ENCODE measurements at places on chromosomes 5 and 9. TPM values are rescaled to one million over a fixed set of nuclear protein-coding genes. Genes with fewer than 3 reads are reported as not detected.
A peak's percentile ranks its signal among the peaks of the same experiment; 100 is the strongest.

Gene LTC4S
- total RNA-seq, result 3.7 TPM

DNA sequence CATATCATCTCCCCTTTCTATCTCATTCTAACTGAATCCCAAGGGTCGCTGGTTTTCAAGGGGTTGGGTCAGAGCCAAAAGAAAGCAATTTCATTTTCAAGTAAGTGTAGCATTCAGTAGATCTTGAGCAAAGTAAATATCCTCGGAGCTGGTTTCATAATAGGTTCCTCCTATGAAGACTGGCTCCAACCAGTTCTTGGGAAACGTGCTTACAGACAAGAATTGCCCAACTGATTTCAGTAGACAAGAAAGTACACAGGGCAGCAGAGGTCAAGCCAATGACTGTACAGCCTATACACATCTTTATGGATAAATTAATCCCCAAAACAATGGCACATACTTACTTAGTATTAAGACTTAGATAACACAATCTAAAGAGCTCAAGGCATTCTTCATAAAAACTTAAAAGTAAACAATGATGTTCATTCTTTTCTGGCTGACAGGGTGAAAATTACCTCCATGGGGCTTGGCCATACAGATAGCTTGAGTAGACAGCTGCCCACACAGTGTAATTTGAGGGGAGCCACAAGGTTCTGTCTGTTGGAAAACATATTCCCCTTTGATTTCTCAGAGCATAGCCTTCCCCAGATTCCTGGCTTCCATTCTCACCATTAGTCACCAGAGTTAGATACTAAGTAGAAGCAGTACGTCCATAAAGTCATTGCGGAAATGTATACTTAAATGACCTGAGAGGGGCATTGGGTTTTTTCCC, 163.9 kb downstream of the ARRDC3 start:
- peak; percentile 22 for DNase-seq

Gene OR2V2
- total RNA-seq, result not detected

Gene C9orf50
- total RNA-seq, result 3.7 TPM

Gene RABGAP1
- total RNA-seq, result 113 TPM

DNA sequence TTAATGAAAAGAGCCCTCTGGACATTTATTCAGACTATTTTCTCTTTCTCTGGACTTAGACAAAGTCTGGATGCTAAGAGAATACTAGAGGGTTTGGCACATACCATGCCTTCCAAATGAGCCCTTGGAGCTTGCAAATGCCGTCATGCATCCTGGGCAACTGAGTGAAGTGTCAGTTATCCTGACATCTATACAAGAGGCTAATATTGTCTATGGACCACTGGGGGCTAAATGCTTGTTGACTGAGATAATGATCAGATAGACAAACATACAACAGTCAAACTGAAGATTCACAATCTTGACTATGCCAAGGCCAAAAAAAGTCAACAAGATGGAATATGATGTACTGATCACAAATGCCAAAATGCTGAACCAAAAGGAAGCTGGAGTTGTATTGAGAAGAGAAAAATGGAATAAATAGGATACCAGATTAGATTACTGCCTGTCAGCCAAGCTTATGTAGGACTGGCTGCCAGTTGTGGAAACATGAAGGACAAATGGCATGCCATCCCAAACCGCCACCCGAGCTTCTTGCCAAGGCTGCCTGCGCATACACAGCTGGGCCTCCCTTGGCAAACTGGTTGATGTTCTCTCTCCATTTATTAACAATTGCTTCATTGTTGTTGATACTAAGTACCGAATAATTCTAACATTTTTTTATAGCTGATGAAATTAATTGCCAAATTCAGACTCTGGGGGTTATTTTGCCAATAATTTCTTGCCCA, 240.1 kb upstream of the GRAMD2B start:
- DNase-seq, result peak; percentile 42

Gene SH3GL2
- total RNA-seq, result 9.6 TPM

- DNase-seq, result no peak
Measured at GRCh38 chr5:65625743-65626142, 916 bp downstream of the SHLD3 start.

Gene BARHL1
- total RNA-seq, result 0.31 TPM

- DNase-seq, result no peak
Measured at GRCh38 chr9:21615446-21615845, 133.3 kb upstream of the IFNE start.

DNA sequence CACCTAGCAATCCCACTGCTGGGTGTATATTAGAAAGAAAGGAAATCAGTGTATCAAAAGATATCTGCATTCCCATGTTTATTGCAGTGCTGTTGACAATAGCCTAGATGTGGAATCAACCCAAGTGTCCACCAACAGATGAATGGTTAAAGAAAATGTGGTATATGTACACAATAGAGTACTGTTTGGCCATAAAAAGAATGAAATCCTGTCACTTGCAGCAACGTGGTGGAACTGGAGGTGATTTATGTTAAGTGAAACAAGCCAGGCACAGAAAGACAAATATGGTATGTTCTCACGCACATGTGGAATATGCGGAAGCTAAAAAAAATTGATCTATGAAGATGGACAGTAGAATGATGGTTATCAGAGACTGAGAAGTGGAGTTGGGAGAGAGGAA, 221.6 kb upstream of the DAP start:
- no peak for DNase-seq

GRCh38 chr5:132498152-132498551, 7.6 kb upstream of the IRF1 start:
- DNase-seq, result no peak

GRCh38 chr9:113616621-113617496, 153.3 kb downstream of the RGS3 start:
- DNase-seq, result no peak

Gene RGMB
- total RNA-seq, result 41.2 TPM

- no peak for DNase-seq
Measured at GRCh38 chr9:131622523-131622922, 77.2 kb downstream of the PRRT1B start.

DNA sequence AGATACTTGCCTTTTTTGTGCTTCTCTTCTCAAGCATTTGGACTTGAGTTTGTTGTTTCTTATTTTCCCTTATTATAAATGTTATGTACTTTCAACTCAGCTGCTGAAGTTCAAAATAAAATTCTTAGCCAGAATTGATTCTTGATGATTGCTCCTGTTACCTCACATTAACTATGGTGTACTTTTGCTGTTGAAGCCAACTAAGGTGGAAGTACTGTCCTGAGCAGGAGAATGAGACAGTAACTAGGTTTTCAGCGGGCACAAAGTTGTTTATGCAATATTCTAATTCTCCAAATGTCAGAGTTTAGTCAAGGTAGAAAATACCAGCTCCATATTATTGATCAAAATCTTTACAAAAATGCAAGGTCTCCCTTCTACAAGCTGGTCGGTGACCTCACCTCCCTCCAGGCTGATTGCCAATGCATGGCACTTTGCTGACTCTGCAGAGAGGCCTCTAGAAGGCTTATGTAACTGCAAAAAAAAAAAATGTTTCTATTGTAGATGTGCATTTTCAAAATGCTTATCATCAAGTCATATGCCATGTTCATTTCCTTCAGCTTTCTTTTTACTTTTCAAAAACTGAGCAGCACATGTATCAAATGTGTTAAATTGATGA, 1783.5 kb upstream of the WWC1 start:
- peak; percentile 20 for DNase-seq

DNA sequence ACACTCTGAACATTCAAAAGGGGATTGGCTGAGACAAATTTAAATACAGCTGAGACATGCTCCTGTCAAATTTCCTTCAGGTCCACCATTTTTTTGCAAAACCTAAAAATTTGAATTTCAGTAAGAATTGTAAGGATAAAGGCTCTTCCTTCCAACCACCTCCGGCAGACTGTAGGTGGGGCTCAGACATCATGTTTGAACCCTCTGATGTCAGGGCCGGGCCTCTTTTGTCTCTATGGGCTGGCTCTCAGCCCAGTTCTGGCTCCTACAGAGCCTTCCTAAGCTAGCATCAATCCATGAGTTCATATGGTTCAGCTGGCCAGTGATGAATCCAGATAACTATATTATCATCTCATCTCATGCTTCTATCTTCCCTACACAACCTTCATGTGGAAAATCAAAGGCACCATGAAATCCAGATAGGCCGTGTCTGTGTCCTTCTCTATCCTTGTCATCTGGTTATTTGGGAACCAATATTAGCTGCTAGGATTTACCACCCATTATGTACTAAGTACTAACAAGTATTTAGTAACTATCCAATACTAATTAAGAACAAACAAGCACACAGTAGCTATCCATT, 44.2 kb downstream of the NIPSNAP3B start:
- DNase-seq, result no peak

- no peak for DNase-seq
Measured at GRCh38 chr9:97749928-97750327, 52.8 kb upstream of the XPA start.

Gene TPPP
- 2.9 TPM for total RNA-seq

DNA sequence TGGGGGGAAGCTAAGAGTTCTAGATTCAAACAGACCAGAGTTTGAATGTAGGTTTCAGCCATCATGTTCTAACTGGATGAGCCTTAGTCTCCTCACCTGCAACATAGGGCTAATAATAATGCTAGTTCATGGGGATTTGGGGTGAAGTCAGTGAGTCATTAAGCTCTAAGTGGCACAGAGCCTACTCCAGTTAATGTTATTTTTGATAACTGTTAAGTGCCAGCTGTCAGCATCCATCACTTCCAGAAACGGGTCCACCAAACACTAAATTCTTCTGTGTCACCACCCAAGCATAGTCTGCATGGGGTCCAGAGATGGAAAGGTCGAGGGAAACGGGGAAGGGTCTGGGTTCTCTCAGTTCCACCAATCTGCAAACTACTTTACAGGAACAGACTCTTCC, 1.8 kb upstream of the TSC1 start:
- DNase-seq, result no peak

DNA sequence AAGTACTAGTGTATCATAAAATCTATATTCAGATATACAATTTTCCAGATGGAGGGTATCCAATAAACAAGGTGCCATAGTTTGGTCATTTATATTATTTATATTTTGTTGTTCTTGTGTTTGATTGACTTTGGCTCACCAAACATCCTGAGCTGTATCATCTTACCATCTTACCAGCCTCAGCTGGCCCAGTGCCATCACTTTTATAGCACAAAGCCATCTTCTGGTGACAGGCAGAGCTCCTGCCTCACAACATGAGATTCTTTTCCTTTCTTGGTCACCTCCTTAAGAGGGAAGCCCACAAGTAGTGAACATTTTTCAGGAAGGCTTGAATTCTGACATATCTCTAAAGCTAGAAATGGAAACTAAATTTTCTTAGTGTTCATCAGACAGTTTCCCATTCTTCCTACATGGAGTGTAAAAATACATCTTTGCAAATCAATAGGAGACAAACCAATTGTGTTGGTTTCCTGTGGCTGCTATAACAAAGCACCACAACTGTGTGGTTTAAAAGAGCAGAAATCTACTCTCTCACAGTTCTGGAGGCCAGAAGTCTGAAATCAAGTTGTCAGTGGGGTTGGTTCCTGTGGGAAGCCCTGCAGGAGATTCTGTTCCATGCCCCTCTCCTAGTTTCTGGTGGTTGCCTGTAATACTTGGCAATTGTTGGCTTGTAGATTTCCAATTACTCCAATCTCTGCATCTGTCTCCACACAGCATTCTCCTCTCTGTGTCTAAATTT, 341.8 kb downstream of the MAN2A1 start:
- no peak for DNase-seq

- no peak for DNase-seq
Measured at GRCh38 chr9:91359083-91359482, 2.6 kb downstream of the AUH start.

DNA sequence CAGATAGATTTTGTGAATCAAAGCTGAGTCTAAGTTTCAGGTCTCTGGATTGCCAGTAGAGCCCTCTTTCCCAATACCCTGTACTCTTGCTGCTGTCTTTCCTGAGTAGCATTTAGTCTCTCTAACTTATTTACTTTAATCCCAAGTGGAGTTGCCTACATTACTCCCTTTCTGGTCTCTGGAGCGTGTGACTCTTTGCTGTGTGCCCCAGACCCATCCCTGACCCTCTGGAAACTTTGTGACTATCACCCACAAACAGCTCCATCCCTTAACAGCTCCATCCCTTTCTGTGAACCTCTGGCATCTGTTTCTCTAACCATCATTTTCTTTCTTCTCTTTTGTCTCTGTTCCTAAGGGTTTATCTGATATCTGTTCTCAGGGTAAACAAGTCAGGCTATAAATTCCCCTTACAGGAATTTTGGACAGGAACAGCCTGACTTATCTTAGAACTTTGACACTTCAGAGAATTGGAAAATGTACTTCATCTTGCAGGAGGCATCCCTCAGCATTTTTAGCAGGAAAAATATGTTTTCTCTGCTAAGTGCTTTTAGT, 1167.1 kb upstream of the SEMA6A start:
- no peak for DNase-seq

Gene RFESD
- 12.8 TPM for total RNA-seq

- no peak for DNase-seq
Measured at GRCh38 chr9:13467157-13467556, 187.7 kb upstream of the MPDZ start.

Gene SLCO6A1
- 30.1 TPM for total RNA-seq

DNA sequence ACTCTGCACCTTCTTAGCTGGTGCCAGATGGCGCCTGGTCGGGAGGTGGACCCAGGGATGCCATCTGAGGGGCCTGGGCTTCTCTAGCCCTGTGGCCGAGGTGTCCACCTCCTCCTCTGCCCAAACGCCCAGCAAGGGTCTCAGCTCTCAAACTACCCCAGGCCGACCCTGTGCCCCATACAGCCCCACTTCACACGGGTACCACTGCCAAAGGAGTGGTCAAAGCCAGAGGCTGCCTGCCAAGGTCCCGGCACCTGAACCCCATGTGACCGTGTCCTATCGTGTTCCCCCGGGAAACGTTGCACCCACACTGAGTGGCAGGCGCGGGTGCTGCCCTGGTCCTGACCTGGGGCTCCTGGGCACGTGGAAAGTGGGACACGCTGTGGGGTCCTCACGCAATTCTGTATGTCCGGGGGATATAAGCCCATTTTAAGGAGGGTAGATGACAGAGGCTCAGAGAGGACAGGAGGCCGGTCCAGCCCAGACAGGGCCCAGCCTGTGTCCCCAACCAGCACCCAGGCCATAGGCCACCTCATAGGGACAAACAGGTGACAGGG, 1.9 kb downstream of the ENTPD8 start:
- DNase-seq, result no peak

GRCh38 chr5:177142098-177142611, 8.6 kb downstream of the NSD1 start:
- DNase-seq, result no peak

Gene IFNW1
- total RNA-seq, result not detected

Gene PKD2L2
- total RNA-seq, result 2.0 TPM

GRCh38 chr5:119402555-119402954, 46.7 kb downstream of the TNFAIP8 start:
- DNase-seq, result no peak

GRCh38 chr9:17481565-17481964, 97.3 kb upstream of the SH3GL2 start:
- no peak for DNase-seq

DNA sequence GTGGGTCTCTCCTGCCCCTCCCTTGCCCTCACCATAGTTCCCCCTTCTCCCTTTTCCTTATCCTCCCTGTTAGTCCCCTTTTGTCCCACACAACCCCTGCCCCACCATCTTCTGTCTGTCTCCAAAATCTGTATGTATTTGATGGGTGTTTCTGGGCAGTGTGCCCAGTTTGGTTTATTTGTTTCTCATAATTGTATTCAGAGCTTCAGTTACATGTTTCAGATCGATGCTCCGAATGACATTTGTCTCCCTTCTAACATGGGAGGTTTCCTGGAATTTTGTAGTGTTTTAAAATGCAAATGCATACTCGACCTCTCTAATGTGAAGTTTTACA, 22.2 kb downstream of the FBXL7 start:
- no peak for DNase-seq

Data from testis (tissue), 5 donors.